Right hindlimb (tissue), 1 donor: ENCODE measurements at places on chromosomes 5 and 9.
A peak's percentile ranks its signal among the peaks of the same experiment; 100 is the strongest.

GRCh38 chr5:14438195-14438606, 143.4 kb upstream of the OTULINL start:
- DNase-seq = no peak

- DNase-seq = no peak
Measured at GRCh38 chr9:135885100-135885853, 22.1 kb downstream of the CAMSAP1 start.

DNA sequence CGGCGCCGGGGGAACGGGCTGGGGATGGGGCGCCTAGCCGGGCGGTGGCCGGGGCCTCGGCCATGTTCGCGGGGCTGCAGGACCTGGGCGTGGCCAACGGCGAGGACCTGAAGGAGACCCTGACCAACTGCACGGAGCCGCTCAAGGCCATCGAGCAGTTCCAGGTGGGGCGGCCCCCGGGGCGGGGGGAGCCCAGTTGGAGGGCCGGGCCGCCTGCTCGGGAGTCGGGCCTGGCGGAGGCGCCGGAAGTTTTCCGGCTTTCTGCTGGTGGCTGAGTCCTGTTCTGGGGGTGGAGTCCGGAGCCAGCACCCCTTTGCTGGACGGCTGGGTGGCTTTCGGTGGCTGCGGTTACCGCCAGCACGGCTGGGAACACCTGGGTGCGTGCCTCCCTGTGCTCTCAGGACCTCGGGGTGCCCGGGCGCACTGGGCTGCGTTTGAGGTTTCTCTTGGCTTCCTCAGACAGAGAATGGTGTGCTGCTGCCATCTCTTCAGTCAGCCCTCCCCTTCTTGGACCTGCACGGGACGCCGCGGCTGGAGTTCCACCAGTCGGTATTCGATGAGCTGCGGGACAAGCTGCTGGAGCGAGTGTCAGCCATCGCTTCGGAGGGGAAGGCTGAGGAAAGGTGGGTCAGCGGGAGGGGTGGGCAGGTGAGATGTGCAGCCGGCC, 454 bp downstream of the NELFB start:
- no peak for DNase-seq

GRCh38 chr9:5799314-5799713, 33.6 kb downstream of the ERMP1 start:
- peak; percentile 32 for DNase-seq

DNA sequence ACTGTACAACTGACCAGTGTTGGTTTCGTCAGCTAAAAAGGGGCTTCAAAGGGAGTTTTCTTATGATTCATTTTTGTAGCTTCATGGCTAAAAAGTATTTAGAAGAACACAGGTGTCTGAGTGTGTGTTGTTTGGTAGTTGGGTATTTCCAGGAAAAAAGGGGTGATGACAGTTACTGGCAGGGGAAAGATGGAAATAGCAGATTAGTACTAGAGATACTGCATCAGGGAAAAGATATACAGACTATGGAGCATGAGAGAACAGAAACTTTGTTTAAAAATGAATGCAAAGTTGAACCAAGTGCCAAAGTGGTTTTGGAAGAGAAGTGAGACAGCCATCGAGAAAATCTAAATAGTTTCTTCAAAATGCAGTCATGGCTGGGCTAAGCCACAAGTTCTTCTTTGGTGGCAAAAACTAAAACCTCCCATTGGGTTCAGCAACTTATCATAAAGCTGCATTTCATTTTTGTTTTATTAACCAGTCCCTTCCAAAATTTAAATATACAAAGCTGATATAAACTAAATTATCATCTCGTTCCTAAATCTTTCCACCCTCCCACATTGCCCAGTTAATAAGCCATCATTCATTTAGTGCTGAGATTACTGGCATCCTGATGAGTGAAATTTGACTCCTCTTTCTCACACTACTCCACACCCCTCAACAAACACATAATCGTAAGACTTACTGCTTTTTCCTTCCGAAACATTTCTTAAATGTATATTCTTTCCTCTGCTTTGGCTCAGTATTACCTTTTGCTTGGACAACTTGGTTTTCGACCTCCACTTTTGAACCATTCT, 33.5 kb downstream of the ELL2 start:
- DNase-seq = no peak

- no peak for DNase-seq
Measured at GRCh38 chr9:80679916-80680315, 1009.4 kb downstream of the TLE1 start.

DNA sequence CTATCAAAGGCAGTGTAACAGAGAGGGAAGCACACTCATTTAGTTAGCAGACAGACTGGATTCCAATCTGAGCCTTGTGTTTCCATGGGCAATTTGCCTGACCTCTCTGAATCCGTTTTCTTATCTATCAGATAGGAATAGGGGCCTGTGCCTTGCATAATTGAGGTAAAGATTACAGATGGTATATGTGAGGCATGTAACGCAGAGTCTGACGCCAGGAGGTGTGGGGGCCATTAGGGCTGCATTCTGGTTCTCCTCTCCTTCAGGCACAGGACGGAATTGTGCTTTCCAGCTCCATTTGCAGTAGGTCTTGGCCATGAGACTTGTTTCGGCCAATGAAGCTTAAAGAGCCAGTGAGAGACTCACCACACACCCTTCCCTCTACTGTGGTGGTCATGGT, 97.6 kb downstream of the FRMD3 start:
- no peak for DNase-seq
